ENCODE measurements at places on chromosomes 5 and 9. TPM values are rescaled to one million over a fixed set of nuclear protein-coding genes. Genes with fewer than 3 reads are reported as not detected.

SLCO6A1 gene
- not detected for polyA plus RNA-seq

EIF4EBP3 gene
- 11.8 TPM for polyA plus RNA-seq

ANKRD18B gene
- polyA plus RNA-seq = 1.4 TPM

SPAAR gene
- 1.5 TPM for polyA plus RNA-seq

PCBD2 gene
- polyA plus RNA-seq = 10.4 TPM

GRK6 gene
- 22.3 TPM for polyA plus RNA-seq

KIAA1191 gene
- 151 TPM for polyA plus RNA-seq

PIP5KL1 gene
- 1.9 TPM for polyA plus RNA-seq

PHF24 gene
- polyA plus RNA-seq = 0.13 TPM

FKBP15 gene
- 30.0 TPM for polyA plus RNA-seq

FAM221B gene
- polyA plus RNA-seq = 0.13 TPM

ARSI gene
- polyA plus RNA-seq = 3.3 TPM

PTGR1 gene
- polyA plus RNA-seq = 360 TPM

ZFYVE16 gene
- polyA plus RNA-seq = 84.5 TPM

SLC45A2 gene
- polyA plus RNA-seq = 0.55 TPM
